Cortex of kidney (tissue), 1 donor: ENCODE measurements at places on chromosomes 5 and 9.

DNA sequence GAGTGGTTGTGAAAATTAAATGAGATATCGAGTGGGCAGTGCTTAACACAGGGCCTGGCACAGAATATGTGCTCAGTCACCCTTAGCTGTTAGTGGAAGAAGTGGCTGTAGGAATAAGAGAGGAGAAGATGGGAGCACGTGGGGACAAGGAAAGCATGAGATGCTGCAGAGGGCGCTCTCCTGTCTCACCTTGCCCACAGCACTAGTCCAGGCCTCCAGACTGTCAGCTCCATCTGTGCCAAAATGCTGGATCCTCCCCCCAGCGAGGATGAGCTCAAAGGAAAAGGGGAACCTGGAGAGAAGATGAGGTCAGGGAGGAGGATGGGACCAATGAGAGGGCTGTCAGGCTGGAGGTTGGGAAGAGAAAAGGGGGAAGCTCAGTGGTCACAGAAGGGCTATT is 12.5 kb downstream of the ARAP3 start:
- DNase-seq = no peak

DNA sequence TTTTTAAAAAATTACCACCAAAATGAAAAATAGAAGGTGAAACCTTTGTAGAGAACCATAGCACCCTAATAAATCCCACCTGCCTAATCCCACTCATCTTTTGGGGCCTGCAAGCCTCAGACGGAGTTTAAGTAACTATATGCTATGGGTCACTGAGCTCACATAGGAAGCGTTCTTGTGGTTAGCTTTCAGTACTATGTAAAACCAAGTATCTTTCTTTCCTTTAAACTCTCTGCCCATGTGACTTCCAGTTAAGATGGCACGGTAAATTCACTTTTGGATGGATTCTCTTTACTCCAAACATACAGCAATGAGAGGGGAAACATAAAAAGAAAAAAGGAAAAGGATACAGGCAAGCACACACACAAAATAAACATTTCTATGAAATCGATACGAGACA is 50.9 kb downstream of the FANCC start:
- DNase-seq = no peak

DNA sequence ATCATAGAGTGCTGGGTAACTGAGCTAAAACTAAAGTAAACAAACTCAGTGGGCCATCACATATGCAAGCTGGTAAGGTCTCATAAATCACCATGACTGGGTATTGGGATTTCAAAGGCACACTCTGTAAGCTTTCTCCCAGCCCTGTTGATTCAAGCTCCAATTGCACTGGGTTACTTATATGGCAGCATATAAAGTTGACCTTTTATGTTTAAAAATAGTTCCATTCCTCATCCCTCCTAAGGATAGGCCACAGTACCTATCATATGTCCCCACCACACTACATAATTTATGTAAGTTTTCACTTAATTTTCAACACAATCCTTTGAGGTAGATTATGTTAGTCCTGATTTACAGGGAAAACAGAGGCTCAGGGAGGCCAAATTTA is 438.4 kb downstream of the RAB3C start:
- DNase-seq = no peak

GRCh38 chr9:137772281-137772873 is 105.2 kb upstream of the CACNA1B start:
- no peak for DNase-seq

DNA sequence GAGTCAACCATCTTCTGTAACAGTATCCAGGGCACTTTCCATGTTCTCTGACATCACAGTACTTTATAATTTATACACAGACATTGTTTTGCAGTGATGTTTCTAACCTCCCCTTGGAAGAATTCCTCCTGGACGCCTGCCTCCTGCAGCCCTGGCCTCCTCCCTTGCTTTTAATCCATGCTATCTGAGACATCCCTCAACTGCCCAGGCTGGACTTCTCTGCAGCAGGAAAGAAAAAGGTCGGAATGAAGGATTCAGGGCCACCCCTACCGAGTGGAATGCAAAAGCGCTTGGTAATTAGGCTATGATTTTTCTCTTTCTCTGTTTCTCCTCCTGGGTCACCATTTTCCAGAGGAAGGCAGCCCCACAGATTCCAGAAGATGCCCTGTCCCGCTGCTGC is 47.0 kb upstream of the SHC3 start:
- DNase-seq = no peak

GRCh38 chr5:107672211-107673038 is 1.7 kb upstream of the EFNA5 start:
- no peak for DNase-seq

DNA sequence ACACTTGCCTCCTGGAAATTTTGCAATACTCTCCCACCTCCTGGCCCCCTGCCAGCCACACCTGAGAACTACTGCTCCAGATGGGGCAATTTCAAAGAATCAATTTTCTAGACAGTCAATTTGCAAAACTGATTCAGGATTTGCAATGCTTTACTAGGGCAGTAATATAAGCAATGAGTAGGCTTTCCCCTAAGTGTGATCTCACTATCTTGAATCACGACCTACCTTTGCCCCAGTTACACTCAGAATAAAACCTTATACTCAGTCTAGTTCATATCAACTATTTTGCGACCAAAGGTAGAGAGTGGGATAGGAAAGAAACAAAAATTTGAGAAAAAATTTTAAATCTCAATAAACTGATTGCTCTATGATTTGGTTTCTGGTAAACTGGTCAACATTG is 54.4 kb downstream of the DROSHA start:
- no peak for DNase-seq
